ENCODE measurements at places on chromosomes 5 and 9.

DNA sequence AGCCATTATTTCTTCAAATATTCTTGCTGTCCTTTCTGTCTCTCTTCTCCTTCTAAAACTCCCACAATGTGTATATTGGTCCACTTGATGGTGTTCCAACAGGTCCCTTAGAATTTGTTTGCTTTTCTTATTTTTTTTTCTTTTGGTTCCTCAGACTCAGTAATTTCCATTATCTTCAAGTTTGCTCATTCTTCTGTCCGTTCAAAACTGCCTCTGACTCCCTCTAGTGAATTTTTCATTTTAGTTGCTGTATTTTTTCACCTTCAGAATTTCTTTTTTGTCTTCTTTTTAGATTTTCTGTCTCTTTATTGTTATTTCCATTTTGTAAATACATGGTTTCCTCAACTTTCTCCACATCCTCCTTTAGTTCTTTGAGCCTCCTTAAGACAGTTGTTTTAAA lies 6.4 kb upstream of the SRP19 start:
- DNase-seq: no peak

- no peak for DNase-seq
These were observed 546.7 kb upstream of the SGCD start for GRCh38 chr5:155780260-155780659.

DNA sequence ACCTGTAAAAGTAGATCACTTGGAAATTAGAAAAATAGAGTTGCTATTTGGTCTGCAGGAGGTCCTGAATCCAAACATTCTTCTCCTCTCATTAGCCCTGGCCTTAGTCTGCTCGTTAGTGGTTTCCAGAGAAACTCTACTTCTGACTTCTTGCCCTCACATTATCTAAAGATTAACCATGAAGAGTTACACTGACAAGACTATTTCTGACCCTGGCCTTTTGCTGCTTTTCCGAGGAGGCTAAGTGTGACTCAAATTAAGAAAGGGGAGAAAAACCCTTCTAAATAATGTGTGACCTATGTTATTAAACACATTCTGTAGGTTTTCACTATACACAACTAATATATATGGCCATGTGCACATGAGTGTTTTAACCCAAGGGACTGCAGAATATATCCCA lies 302.4 kb downstream of the RAB3C start:
- DNase-seq: no peak

DNA sequence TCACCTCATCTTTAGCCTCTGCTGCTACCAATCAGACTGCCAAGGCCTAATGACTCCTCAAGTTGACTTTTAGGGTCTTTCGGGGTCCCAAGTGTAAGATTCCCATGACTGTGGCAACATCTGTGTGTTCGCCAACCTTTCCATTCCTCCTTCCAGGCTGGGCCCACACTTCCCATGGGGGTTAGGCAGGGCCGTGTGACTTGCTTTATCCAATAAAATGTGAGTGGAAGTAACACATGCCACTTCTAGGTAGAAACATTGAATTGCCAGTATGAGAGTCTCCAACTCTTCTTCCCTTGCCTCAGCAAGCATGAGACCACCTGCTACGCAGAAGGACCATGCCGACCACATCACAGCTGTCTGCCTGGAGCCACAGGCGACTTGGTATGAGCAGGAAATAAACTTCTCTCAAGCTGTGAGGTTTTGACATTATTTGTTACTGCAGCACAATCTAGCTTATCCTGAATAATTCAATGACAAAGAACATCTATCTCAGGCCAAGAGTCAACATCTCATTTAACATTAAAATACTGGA lies 190.4 kb upstream of the IER5L start:
- DNase-seq: no peak

GRCh38 chr5:14503681-14504331 lies 77.8 kb upstream of the OTULINL start:
- no peak for DNase-seq

DNA sequence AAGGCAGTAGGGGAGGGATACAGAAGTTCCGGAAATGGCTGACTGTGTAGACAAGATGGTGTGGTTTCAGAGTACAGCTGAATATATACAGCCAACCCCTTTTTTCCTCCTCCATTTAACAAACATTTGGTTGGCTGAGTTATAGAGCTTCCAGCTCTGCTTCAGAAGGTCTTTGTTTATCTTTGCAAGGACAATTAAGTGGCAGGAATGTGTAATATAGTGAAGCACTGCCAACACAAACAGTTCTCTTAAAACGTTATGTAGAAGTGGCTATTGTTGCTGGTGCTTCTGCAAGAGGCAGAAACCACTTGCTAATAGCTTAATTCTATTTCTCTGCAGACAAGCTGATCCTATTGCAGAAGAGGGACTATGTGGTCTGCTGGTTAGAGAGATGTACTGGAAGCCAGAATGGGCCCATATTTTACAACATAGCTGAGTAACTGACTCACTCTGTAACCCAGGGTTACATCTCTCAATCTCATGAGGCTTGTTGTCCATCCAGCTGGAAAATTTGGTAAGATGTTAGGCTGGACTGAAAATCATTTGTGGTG lies 62.7 kb upstream of the OSMR start:
- no peak for DNase-seq

DNA sequence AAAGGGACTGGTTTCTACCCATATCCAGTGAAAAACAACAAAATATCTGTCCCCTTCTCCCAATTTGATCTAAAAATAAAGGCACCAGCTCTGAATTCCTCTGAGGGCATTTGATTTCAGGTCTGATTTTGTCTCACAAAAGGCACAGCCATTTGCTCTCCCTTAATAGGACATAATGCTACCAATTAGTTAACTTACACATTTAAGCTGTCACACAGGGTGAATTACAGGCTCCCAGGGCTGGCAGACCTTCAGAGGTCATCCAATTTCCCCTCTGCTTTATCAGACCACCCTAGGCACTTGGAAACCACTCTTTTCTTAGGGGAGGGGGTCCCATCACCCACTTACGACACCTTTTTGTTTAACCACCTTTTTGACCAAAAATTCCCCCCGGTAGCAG lies 319.9 kb downstream of the SPOCK1 start:
- DNase-seq: no peak

- no peak for DNase-seq
These were observed 464.4 kb upstream of the TUSC1 start for GRCh38 chr9:26142631-26143030.

GRCh38 chr5:45507178-45507577 lies 189.0 kb downstream of the HCN1 start:
- DNase-seq: no peak

DNA sequence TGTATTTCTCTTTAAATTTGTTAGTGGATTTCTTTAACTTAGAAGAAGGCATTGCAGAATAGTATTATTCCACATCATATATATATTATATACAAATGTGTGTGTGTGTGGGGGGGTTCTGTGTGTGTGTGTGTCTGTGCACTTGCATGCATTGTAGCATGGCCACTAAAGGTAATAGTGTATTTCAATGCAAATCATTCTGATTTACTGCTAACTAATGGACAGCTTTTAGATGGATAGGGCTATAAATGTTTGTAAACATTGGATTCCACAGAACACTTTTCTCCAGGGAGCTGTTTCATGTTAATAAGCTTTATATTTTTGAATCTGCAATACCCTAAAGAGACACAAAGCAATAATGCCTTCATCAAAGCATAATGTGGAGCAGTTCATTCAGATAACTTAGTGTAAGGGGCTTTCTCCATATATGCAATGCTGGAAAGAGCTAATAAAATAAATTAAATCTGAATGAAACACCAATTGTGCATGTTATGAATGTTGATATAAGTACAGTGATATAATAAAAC lies 496.7 kb upstream of the CDH9 start:
- DNase-seq: no peak

DNA sequence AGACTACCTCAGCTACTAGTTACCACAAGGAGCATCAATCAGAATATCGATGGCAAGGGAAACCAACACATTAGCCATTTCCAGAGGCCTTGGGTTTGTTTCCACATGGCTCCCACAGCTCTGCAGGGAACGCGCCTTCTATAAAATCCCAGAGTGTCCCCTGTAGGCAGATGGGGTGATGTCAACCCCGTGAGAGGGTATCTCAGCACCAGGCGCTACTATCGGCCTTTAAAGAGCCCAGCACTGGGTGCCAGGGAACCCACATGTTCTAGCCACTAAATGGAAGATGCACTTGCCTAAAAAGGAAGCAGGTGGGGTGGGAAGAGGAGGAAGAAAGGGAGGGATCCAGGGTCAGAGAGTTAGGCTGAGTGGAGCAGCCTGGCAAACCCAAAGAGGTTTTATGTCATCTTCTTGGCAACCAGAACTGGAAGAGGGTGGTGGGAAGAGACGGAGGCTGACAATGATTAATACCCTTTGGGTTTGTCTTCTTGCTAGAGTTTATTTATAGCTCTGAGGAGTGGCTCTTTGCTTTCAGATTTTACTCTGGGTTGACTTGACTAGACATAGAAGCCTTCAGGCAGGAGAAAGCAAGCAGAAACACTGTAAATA lies 19.9 kb downstream of the MACROH2A1 start:
- DNase-seq: no peak

DNA sequence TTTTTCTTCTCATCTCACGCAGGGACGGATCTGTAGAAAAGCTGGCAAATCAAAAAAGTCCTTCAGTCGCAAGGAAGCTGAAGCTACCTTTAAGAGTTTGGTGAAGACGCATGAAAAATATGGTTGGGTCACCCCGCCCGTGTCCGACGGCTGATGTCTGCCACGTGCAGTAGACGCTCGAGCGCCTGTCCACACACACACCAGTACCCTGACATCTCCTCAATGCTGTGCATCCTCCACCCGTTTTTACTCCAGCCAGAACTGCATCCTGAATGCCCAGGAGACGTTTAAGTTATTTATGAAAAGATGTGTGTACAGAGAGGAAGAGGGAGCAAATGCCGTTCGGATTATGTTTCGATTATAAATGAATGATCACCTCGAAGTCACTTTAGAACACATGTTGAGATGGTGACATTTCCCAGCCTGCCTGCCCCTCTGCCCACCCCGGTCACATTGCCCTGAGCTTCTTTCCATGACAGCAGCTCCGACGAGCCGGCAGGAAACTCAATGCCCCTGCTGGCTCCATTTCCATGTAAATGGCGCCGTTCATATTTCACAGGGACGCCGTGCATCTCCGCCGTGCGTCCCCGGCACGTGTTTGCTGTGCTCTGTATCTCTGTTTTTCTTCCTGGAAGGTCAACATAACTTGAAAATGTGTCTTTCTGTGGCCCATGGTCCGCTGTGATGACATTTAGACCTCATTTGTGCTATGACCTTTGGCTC lies 42.7 kb downstream of the UBE2QL1 start:
- DNase-seq: no peak

DNA sequence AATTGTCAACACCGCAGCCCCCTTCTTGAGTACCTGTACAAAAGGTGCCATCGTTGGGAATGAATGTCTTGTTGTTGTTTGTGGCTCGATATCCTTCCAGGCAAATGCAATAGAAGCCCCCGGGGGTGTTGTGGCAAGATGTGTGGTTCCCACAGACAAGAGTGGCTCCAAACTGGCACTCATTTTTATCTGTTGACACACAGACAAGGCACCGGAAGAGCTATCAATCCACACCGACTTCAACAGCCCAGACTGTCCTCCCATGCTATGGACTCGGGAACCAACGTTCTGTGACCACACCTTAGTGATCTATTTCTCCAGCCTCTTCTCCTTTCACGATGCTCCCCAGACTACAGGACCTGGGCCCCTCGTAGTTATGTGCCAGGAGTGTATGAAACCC lies 25.9 kb downstream of the SUSD1 start:
- no peak for DNase-seq

GRCh38 chr5:172641359-172642050 lies 442 bp downstream of the NEURL1B start:
- DNase-seq: peak; percentile 59

- no peak for DNase-seq
These were observed 253.5 kb upstream of the ATP10B start for GRCh38 chr5:161105525-161105924.

GRCh38 chr5:135697251-135697958 lies 118.6 kb upstream of the CXCL14 start:
- DNase-seq: no peak

DNA sequence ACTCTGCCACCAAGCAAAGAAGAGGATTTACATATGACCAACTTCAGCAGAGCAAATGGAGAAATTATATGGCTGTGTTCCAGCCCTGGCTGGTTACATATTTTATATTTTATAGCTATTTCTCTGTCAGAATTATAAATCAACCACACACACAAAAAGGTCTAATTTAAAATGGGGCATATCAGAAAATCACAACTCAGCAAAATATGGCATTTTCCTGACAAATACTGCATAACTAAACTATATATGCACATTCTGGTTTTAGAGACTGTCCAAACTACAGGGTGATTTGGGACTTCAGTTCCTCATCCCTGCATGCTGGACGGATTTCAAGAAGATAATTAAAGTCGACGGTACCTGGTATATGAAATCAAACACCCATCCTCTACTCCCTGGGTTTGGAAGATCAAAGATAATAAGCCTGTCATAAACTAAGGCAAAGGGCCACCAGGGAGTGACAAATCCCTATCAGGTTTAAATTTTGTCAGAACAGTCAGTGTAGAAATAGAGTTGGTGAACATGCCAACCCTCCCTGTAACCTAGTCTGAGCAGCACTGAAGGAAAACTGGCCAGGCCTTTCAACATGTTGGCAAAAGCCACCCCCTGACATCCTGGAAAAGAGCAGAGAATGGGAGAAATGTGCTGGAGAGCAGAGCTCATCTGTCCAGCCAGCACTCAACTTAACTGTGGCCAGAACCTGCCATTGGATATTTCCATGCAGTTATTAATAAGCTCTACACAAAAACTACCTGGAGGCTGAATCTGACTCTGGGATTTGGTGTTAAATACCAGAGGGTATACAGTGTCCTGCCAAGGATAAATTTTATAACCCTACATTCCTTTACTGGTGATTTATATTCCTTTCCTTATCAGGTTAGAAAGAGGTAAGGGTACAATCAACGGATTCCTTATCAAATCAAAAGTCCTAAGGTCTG lies 235.7 kb downstream of the ENC1 start:
- no peak for DNase-seq

DNA sequence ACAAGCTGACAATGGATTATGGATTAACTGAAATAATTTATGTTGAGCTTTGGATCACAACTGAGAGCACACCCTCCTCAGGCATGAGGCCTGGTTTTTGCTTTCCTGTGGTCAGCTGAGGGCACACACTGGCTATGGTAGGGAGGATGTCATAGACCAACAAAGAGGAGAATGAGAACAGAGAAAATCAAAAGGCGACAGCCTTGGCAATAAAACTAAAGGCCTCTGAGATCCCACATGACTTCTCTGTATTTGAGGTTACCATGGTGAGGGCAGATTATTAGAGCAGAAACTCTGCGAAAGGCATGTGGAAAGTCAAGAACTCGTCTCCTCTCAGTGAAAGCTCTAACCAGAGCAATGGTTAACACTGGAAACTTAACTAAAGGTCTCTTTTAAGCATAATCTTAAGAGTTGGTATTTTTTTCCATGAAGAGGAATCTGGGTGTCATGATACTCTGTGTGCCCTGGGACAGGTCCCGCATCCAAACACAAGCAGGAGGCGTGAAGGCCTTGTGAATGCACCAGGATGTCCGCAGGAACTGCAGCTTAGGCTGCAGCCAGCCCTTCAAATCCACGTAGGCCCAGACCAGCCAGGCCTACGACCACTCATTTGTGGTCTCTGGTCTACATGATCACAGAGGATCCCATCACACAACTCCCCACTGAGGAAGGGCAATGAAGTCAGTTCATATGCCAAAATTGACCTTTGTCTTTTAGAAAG lies 12.4 kb upstream of the MEIKIN start:
- no peak for DNase-seq
